Activated CD8-positive, alpha-beta memory T cell treated with anti-CD3 and anti-CD28 coated beads, Interleukin-2, amount 50 U/mL, for 4 hours (primary cell): ENCODE measurements at places on chromosomes 2 and 18.

GRCh38 chr2:42136782-42137124 is 32.4 kb upstream of the EML4 start:
- DNase-seq: no peak

DNA sequence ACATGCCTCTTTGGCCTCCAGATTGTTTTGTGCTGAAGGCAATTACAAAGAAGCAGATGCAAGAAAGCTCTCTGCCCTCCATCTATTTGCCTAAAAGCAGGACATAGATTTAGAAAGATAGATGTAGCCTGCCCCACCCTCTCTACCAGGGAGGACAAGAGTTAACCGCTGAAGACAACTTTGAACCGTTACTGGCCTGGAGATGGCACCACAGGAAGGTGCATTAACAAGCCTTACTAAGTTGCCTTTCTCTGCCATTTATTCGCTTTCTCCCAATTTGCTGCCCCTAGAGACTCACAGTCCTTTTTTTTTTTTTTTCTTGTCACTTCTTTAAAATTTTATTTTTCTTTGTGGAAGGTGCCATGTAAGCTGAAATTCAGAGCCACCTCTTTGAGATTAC is 28.8 kb upstream of the RMDN2 start:
- DNase-seq: no peak

DNA sequence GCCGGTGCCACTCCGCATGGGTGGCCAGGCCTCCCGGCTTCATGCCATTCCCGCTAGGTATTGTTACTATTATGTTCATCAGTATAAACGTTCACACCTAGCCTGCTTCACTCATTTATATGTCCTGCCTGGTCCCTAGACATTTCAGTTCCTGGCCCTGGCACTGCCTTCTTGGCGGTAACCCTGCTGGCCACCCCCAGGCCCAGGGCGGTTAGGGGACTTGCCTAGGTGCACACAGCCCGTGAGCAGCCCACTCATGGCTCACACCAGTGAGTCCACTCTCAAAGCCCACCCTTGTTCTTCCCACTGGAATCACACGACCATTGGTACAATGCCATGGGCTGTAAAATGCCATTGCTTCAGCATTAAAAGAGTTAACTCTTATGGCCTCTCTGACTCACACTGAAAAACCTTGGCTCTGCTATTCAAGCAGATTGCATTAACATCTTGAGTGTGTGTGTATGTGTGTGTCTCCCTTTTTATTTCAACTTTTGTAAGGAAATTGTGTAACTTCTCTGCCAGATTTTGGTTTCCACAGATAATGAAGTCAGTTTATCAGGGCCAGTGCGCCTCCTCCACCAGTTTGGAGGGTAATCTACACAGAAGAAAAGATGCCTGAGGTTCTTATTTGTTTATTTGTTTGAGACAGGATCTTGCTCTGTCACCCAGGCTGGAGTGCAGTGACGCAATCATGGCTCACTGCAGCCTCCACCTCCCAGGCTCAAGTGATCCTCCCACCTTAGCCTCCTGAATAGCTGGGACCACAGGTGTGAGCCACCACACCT is 74.2 kb downstream of the RAB31 start:
- DNase-seq: no peak

- DNase-seq: no peak
These were observed 245.8 kb downstream of the SOX11 start for GRCh38 chr2:5937851-5938565.

- no peak for DNase-seq
These were observed 64.9 kb upstream of the STPG4 start for GRCh38 chr2:47219970-47220369.

DNA sequence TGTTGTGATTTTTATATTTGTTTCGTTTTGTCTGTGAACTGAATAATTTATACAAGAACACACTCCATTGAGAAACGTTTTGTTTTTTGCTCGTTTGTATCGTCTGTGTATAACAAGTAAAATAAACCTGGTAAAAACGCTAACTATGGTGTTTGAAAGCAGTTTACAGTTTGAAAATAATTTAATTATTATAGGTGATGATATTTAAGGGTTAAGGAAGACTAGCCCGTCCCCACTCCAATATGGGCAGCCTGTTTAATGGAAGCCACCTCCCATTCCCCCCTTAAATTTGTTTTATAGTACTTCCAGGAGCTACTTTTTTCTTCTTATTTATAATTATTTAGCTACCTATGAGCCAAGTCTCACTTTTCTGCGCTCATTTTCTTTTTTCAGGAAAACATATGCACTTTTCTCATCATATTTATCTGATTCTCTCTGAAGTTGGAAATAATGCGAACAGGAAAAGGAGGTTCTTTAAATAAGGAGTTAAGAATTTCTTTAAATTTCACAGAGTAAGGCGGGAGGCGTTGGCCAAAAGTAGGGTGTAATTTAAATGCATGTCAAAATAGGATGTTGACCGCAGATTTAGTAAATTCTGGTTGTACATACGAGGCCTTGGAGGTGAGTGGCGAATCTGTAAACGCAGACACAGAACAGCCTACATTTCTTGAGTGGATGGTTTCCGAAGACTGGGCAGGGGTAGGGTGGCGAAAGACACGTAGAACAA is 9.8 kb downstream of the TBR1 start:
- no peak for DNase-seq

DNA sequence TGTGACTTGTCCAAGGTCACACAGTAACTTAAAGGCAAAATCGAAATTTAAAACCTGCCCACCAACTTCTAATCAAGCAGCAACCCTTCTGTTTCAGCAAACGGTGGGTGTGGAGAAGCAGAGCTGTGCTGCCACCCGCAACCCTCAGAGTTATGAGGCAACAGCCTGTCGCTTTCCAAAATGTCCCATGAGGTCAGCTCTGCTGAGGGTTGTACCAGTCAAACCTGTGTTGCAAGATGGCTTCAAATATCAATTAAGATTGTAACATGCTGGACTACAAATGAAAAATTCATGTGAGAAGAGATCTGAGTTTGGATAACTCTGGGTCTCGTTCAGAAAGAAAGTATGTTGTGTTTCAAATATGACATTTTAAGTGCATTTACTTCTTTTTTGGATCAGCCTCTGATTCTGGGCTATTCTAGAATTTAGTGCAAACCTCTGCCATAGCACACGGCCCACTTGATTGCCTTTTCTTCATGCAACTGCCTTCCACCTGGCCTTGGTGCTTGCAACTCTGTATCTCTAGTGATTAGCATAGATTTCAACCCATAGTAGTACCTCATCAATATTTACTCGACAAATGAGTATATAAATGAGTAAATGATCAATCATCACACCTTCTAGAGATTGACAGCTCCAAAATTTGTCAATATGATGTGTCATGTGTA is 69.3 kb downstream of the TIMM21 start:
- DNase-seq: no peak

GRCh38 chr18:23268641-23269040 is 133.4 kb downstream of the CABLES1 start:
- DNase-seq: no peak

GRCh38 chr2:169139993-169140767 is 70.8 kb downstream of the DHRS9 start:
- no peak for DNase-seq

DNA sequence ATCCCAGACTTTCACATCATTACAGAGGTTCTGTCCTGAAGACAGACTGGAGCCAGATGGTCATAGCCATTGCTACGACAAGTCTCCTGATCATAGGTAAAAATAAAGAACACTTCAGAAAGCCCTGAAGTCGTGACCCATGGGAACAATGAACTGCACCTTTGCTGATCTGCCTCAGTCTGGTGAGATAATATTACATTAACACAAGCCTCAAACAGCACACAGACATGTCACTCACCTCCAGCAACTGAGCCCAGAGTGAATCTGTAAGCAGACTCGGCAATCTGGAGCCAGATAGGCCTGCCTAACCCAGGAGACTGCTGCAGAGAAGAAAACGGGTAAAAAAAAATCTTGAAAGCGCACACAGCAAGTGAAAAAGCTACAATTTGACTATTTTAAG is 79.2 kb downstream of the SLC25A12 start:
- no peak for DNase-seq

DNA sequence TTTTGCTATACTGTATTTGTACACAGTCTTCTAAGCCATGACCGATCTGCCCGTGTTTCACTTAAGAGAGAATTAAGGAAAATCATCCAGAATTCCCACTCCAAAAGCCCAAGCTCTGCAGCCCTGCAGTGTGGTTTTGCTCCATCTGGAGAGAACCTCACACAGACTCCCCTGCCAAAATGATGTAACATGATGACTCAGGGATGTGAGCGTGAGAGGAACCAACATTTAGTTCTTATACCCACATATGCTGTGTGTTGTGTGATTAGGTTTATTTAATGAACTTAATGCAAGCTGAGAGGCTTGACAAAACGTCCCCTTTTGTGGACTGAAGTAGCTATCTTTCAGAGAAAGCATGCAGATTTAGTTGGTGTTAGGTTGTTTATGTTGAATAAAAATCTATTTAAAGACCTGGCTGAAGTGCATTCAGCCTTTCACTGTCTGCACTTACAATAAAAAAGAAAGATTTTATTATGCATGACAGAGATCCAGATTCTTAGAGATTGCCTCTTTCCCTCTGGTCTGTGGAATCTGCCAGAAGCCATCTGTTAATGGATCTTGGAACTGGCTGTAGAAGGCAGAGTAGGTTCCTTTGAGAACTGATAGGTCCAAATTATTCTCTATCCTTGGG is 6.3 kb downstream of the RAB12 start:
- DNase-seq: no peak

- DNase-seq: no peak
These were observed 33.6 kb downstream of the MAL start for GRCh38 chr2:95058989-95059641.

- DNase-seq: no peak
These were observed 246.0 kb downstream of the CLIP4 start for GRCh38 chr2:29361231-29361630.

GRCh38 chr2:71336802-71337201 is 5.2 kb downstream of the ZNF638 start:
- DNase-seq: no peak

DNA sequence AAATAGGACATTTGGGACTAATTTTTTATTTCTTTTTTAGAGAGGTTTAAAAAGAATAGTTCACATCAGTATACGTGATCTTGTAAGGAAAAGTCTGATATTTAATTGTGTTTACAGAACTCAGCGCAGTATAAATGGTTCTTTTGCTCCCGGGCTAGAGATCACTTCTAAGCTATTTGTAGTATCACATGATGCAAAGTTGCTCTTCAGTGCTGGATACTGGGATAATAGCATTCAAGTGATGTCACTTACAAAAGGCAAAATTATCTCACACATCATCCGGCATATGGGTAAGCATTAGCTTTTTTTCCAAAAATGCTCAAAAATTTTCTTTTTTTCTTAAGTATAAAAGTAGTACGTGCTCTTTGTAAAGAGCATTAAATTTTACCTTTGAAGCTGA is 37.4 kb upstream of the CYP20A1 start:
- no peak for DNase-seq

GRCh38 chr2:25290811-25291495 is 50.8 kb downstream of the DNMT3A start:
- DNase-seq: no peak

DNA sequence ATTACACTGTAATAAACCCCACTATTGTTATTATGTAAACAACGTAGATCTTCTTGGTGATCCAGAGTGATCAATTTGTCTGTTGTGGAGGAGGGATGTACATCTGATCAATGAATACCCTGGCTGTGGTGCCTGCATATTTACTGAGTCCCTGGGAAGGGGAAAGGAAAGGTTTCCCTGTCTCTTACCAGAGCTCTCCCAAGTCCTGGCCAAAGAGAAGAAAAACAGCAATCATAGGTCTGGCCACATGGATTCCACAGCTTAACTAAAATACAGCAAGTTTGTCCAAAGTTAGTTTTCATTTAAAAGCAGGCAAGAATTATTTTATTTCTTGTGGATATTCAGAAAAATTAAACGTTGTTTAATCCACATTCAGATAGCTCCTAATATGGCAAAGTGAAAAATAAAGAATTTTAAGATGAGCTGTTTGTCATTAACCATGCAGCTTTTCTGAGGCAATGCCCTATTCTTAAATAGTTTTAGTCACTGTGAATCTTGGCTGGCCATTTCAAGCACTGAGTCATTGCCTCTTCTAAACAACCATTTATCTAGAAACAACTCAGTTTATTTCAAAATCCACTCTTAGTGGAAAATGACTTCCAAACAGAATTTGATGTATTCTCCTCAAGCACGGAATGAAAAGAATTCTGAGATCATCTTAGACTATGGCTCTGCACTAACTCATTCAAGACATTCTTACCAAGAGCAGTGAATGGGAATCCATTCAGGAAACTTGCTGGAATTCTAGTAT is 1004.4 kb upstream of the CDH2 start:
- no peak for DNase-seq

- DNase-seq: no peak
These were observed 25.8 kb downstream of the NEDD4L start for GRCh38 chr18:58069721-58070292.

- DNase-seq: no peak
These were observed 792.7 kb downstream of the RNF144A start for GRCh38 chr2:7709907-7710306.

DNA sequence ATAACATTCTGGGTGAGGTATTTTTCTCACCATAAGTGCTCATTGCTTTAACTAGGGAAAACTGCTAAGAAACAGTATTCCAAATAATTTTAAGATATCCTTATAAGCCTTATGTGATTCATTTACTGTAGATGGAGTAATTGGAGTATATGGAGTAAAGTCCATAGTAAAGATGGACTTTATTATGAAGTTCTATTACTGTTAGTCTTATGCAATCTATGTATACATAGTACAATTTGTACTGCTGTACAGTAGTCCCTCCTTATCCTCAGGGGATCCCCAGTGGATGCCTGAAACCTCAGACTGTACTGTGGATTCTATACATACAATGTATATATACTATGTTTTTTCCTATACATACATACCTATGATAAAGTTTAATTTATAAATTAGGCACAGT is 41.1 kb upstream of the OTX1 start:
- no peak for DNase-seq

- DNase-seq: no peak
These were observed 375.0 kb downstream of the RNF144A start for GRCh38 chr2:7292154-7292691.

DNA sequence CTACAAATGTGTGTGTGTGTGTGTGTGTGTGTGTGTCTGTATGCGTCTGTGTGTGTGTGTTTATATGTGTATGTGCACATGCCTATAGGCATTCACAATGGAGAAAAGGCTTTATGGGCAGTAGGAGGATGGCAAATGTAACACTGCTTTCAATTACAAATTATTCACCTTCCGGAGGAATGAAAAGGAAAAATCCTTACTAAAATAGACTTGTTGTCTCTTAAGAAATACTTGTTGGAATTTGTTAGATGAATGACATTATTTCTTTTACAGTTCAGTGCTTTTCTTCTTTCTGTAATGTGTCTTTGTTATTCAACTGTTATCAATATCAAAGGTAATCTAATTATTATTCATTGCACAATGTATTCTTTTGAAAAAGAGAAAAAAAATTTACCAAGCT is 874.3 kb downstream of the ERBB4 start:
- no peak for DNase-seq

DNA sequence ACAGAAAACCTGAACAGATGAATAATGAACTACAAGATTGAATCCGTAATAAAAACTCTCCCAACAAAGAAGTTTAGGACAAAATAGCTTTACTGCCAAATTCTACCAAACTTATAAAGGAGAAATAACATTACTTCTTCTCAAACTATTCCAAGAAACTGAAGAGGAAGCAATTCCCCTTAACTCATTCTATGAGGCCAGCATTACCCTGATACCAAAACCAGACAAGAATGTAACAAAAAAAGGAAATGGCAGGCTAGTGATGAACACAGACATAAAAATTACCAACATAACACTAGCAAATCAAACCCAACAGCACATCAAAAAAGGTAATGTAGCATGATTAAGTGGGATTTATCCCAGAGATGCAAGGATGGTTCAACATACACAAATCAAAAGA is 213.7 kb upstream of the FOSL2 start:
- DNase-seq: no peak
